Activated T-cell treated with anti-CD3 and anti-CD28 coated beads, Interleukin-2, amount 50 U/mL, for 72 hours (primary cell): ENCODE measurements at places on chromosomes 16 and 17.
A peak's percentile ranks its signal among the peaks of the same experiment; 100 is the strongest.

- peaks cover 27% of the 10 kb centered on the region for H3K4me1 ChIP-seq
- peak overlapping the region; percentile 90 for H3K27ac ChIP-seq
- peak overlapping the region; percentile 56 for H3K4me3 ChIP-seq
- H3K27me3 ChIP-seq, result peaks cover 61% of the 10 kb centered on the region
- peaks cover 2% of the 10 kb centered on the region for H3K36me3 ChIP-seq
These were observed 10.3 kb downstream of the CCL18 start for GRCh38 chr17:36074365-36074764.

DNA sequence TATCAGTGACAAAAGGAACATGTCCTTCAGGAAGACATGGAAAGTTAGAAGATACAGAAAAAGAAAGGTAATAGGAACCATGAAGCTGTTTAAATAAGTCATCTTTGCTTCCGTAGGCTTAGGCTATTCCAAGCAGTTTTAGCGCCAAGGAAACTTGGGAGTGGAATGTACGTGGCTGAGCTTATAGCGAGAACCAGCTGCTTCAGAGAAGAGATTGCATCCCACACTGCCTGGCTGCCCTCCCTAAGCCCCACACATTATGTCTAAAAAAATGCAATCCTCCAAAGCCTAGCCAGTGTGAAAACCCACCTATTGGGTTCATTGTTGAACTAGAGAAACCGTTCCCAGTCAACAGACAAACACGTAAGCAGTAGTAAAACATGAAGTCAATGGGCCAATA is 149.9 kb downstream of the SLC39A11 start:
- H3K36me3 ChIP-seq, result no peaks in the 10 kb centered on the region
- H3K4me3 ChIP-seq, result no peak overlapping the region
- H3K27me3 ChIP-seq, result no peaks in the 10 kb centered on the region
- H3K4me1 ChIP-seq, result no peaks in the 10 kb centered on the region

DNA sequence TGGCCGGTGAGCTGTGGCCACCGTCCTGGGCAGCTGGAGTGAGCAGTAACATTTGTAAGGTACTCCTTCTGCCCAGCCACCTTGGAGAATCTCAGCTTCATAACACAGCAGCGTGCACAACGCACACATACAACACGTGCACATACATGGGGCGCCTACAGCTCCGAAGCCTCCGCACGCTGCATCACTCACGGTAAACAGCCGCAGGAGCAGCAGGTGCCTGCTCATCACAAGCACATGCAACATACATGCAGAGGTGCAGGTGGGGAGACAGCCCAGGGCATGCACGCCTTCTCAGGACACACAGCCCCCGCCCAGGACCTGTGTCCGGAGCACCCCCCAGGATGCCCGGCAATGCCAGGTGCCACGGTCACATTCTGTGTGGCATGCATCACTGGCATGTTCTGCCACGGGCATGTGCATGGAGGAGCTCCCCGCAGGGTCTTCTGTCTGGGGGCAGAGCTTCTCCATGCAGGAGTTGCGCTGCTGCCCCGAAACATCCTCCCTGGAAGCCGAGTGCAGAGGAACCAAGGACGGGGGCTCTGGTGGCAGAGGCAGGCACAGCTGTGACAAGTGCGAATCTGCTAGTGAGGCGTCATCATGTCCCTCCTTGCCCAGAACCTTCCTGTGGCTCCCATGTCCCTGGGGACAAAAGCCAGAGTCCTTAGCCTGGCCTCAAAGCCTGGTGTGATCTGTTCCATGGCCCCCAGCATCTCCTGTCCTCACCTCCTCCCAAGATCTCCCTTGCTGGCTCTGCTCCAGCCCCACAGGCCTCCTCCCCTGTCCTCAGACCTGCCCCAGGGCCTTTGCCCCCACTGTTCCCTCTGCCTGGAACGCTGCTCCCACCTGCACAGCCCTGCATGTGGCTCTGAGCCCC is 184.0 kb upstream of the GSE1 start:
- no peak for DNase-seq

- peak overlapping the region; percentile 20 for H3K27ac ChIP-seq
- DNase-seq, result peak; percentile 56
- H3K27me3 ChIP-seq, result peaks cover 60% of the 10 kb centered on the region
- peaks cover 7% of the 10 kb centered on the region for H3K36me3 ChIP-seq
- peaks cover 40% of the 10 kb centered on the region for H3K4me1 ChIP-seq
- H3K4me3 ChIP-seq, result peak overlapping the region; percentile 86
These were observed 3.6 kb upstream of the HS3ST3B1 start for GRCh38 chr17:14297161-14297851.

DNA sequence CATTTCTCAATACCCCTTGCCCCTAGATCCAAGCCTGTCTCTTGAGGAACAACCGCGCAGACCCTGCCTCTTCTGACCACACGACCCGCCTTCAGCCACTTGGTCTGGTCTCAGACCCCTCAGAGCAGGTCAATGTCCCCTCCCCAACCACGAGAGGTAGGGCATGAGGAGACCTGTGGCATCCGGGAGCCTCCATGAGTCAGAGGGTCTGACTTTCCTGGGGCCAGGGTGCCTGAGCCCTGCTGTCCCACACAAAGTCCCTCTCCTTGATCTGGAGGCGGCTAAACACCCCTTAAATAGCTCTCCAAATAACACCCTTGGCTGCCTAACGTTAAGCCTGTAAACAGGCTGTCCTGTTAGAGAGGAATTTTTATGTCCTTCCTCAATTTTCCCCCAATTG is 5.1 kb downstream of the CARMIL2 start:
- no peak for DNase-seq
- H3K36me3 ChIP-seq, result peaks cover 1% of the 10 kb centered on the region
- no peak overlapping the region for H3K4me3 ChIP-seq
- H3K27me3 ChIP-seq, result no peaks in the 10 kb centered on the region
- peaks cover 20% of the 10 kb centered on the region for H3K4me1 ChIP-seq

DNA sequence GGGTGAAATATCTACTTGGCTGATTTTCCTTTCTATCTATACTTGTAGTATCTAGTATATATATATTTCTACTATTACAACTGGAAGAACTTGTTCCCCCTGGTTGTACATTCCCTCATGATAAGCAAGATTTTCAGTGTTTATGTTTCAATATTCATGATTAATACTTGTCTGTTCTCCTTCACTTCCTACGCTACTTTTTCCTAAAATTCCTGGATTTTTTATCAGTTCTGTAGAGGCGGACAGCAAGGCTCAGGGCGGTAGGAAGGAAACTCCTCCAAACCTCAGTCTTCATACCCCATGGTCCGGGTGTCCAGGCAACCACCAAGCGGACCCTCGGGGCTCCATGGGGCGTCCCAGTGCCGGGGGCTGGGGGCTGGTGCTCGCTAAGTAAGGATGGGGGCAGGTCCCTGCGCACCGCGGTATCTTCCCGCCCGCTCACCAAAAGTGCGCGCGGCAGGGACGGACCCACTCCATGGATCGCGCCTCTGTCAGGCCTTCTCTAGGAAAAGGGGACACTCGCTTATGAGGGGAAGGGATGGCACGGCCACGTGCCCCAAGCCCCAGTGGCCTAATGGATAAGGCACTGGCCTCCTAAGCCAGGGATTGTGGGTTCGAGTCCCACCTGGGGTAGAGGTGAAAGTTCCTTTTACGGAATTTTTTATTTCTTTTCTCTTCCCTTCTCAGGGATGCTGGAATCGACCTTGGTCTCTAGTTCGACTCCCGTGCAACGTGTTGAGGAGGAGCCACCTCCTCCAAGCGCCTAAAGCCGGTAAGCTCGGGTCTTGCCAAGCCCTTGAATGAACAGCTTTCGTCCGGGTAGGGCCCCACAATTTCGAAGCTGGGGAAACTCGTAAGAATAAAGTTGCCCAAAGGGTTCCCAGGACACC is 13.2 kb downstream of the ATP5PD start:
- H3K27ac ChIP-seq, result peak overlapping the region; percentile 98
- peaks cover 49% of the 10 kb centered on the region for H3K4me1 ChIP-seq

DNA sequence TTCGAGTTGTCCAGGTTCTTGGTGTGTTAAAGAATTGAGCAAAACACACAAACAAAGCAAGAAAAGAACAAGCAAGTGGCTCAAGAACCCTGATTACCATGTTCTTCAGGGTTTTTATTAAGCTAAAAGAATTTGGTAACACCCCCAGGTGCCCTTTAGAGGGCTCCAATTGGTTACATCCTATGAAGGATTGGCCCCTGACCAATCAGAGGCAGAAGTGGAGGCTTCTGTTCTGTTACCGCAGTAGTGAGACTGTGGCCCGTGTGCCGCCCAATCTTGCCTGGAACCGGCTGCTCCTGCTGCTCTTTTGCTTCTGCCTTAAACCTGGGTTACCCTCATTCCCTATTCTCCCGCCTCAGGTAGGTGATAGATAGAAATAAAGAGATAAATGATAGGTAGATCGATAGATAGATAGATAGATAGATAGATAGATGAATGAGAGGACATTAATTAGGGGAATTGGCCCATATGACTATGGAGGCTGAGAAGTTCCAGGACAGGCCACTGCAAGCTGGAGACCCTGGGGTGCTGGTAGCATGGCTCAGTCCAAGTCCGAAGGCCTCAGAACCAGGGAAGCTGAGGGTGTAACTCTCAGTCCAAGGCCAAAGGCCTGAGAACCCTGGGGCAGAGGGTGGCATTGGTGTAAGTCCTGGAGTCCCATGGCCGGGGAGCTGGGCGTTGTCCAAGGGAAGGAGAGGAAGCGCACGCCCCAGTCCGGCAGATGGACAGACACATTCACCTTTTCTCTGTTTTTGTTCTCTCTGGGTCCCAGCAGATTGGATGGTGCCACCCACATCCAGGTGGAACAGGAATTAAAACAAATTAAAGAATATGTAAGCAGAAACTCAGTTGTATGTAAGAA is 3.5 kb upstream of the CA5A start:
- peaks cover 5% of the 10 kb centered on the region for H3K4me1 ChIP-seq
- no peak overlapping the region for H3K4me3 ChIP-seq
- no peaks in the 10 kb centered on the region for H3K36me3 ChIP-seq
- no peak overlapping the region for H3K27ac ChIP-seq

DNA sequence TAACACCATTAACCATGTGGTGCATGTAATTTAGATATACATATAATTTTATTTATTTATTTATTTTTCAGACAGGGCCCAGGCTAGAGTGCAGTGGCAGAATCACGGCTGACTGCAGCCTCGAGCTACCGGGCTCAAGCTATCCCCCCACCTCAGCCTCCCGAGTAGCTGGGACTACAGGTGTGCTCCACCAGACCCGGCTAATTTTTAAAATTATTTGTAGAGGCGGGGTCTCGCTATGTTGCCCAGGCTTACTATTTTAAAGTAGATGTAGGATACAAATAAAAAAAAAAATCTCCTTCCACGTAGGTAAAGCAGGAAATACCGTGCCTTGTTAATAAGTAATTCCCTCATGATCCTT is 446 bp upstream of the COQ7 start:
- no peaks in the 10 kb centered on the region for H3K27me3 ChIP-seq
- H3K4me1 ChIP-seq, result peaks cover 22% of the 10 kb centered on the region
- peak overlapping the region; percentile 95 for H3K27ac ChIP-seq
- peak overlapping the region; percentile 84 for H3K4me3 ChIP-seq

- DNase-seq, result no peak
- peaks cover 8% of the 10 kb centered on the region for H3K4me1 ChIP-seq
- peaks cover 34% of the 10 kb centered on the region for H3K27me3 ChIP-seq
- no peak overlapping the region for H3K4me3 ChIP-seq
- no peak overlapping the region for H3K27ac ChIP-seq
These were observed 10.3 kb upstream of the FZD2 start for GRCh38 chr17:44546671-44547606.

DNA sequence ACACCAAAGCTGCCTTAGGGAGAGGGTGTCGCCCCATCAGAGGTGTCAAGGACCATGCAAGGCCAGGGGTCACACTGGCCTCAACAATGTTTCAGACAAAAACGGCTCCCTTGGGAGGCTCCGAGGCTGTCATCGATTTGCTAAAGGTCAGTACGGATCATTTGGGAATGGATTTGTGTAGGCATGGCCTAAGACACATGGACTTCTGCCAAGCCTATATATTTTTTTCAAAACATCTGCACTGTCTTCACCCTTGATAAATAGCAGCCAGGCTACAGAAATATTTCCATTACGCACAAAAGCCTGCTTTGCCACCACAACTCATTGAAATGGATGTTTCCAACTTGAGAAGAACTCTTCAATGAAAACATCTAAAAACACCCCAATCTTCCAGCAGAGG is 10.3 kb downstream of the CUEDC1 start:
- H3K27ac ChIP-seq, result no peak overlapping the region
- no peaks in the 10 kb centered on the region for H3K36me3 ChIP-seq
- no peak overlapping the region for H3K4me3 ChIP-seq
- peaks cover 26% of the 10 kb centered on the region for H3K27me3 ChIP-seq

DNA sequence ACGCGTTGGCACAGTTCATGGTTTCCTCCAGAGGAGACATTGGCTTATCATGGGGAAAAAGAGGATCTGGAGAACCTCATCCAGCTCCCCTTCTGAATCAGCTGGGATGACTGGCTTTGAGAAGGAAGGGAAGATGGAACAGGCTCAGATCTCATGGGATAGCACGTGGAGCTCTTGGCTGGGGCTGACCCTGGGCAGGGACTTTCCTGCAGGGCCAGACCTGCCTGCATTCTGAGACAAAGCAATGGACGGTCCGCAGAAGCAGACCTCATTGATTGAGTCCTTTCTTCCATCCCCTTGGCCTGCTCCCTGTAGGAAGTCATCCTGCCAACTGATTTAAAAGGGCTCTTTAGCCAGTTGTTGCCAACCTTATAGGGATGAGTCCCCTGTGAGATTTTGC is 26.2 kb downstream of the PLCD3 start:
- no peaks in the 10 kb centered on the region for H3K27me3 ChIP-seq
- no peaks in the 10 kb centered on the region for H3K4me1 ChIP-seq

DNA sequence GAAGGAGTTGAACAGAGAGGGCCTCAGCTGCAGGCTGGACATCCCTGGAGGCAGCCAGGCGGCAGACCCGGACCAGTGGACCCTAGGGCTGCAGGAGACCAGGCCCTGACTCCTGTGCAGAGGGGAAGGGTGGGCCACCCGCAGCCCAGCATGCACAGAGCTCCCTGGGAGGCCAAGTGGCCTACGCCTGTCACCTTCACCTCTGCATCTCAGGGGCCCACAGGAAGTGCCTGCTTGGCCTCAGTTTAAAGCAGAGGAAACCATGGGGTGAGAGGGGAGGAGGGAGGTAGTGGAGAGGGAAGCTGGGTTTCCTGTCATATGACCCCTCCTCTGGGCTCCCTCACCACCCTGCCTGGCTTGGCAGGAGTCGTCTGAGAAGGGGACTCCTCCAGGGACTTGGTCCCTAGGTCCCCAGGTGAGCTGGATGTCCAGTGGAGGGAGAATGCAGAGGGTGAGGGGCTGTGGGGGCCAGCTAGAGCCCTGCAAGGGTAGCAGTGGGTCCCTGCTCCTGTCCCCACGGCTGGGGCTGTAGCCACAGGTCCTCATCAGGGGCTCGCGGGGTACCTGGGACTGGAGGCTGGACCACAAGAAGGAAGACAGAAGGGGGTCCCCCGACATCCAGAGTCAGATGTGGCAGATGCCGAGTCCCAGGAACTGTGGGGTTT is at the start of gene TMC8:
Gene TMC8 (plus strand): TSS at position 335 of the 665 bp plus-strand sequence. CDS start 818 bp downstream, outside the sequence.
- H3K27ac ChIP-seq, result peak within 1 kb of the TSS; percentile 87
- peak within 1 kb of the TSS; percentile 97 for H3K4me3 ChIP-seq
- H3K36me3 ChIP-seq, result peaks cover 1% of the 10 kb centered on the region
- H3K27me3 ChIP-seq, result no peaks in the 10 kb centered on the region
- H3K4me1 ChIP-seq, result peaks cover 74% of the 10 kb centered on the region

GRCh38 chr17:30376621-30377452 is 1.9 kb upstream of the CPD start:
- peak overlapping the region; percentile 78 for H3K4me3 ChIP-seq
- peak; percentile 70 for DNase-seq
- peaks cover 72% of the 10 kb centered on the region for H3K4me1 ChIP-seq
- peaks cover 4% of the 10 kb centered on the region for H3K36me3 ChIP-seq
- H3K27me3 ChIP-seq, result no peaks in the 10 kb centered on the region
- H3K27ac ChIP-seq, result peak overlapping the region; percentile 94

GRCh38 chr16:90044111-90044551 is 24.9 kb upstream of the DBNDD1 start:
- no peak overlapping the region for H3K4me3 ChIP-seq
- peaks cover 2% of the 10 kb centered on the region for H3K36me3 ChIP-seq
- H3K27ac ChIP-seq, result no peak overlapping the region
- peaks cover 9% of the 10 kb centered on the region for H3K4me1 ChIP-seq
- DNase-seq, result no peak
